ENCODE measurements at places on chromosomes 12 and 14.

GRCh38 chr14:69013943-69014782 lies 35.1 kb upstream of the ACTN1 start:
- DNase-seq: peak; percentile 6

DNA sequence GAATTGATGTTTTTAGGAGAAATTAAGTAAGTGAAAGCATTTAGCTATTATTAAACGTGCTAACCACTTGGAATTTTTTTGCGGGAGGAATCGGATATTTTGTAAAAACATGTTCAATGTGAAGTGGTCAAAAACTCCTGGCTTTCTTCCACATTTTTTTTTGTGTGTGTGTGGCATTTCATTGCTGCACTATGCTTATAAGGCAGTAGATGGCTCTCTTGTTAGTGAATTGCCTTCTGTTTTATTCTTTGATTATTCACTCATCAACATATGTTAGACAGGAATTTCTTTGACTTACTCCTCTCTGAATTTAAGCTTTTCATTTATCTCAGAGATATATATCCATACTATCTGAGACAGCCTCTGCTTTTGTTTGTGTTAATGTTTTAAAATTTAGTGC lies 71.3 kb downstream of the DERA start:
- DNase-seq: no peak

- no peak for DNase-seq
These were observed 73.0 kb downstream of the SRGAP1 start for GRCh38 chr12:63917477-63917862.

- no peak for DNase-seq
These were observed 75.6 kb upstream of the TMEM132C start for GRCh38 chr12:128191380-128191779.

GRCh38 chr12:116448165-116448739 lies 110.9 kb upstream of the MAP1LC3B2 start:
- no peak for DNase-seq

DNA sequence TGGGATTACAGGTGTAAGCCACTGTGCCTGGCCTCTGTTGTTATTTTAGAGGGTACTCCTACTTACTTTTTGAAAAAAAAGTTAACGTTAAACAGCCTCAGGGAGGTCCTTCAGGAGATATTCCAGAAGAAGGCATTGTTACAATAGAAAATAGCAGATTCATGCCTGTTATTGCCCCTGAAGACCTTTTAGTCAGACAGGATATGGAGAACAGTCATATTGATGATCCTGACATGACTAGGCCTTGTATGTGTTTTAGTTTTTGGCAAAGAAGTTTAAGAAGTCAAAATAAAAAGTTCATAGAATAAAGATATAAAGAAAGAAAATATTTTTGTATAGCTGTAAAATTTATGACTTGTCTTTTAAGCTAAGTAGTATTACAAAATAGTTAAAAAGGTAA lies 45.3 kb downstream of the WASHC3 start:
- DNase-seq: no peak

- no peak for DNase-seq
These were observed 224.2 kb upstream of the PWP1 start for GRCh38 chr12:107461222-107461975.

GRCh38 chr14:75168586-75169335 lies 7.7 kb downstream of the TMED10 start:
- DNase-seq: no peak

DNA sequence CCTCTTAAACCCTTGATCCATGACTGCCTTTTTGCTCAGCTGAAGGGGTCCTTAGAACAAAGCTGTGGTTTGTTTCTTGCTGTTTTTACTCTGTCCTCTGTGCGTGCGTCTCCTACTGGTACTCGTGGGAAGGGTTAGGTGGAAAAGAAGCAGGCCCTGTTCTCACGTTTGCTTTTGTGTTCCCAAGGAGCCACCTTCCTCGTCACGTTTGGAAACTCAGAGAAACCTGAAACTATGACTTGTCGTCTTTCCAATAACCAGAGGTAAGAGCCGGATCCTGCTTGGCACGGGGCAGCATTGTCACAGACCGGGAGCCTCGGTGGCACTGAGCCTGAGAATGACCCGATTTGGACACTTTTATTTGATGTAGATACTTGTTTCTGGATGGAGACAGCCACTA lies 13.1 kb downstream of the ZFYVE21 start:
- DNase-seq: no peak

DNA sequence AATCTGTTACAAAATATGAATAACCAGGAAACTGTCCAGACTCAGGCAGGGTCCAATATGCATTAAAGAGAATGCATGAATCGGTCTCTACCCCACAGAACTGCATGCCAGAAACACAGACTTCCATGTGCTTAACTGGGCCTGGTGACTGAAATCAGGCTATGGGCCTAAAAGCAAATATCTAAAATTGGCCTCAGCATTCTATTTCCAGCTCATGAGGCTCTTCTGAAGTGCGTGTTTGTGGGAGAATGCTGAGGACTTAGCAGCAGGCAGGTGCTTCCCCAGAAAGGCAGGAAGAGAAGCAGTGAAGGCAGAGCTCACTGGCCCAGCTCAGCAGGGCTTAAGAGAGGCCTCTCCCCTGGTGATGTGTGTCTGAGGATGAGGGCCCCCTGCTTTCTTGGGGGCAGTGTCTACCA lies 48.5 kb downstream of the ADGRD1 start:
- no peak for DNase-seq

GRCh38 chr12:92608151-92609091 lies 94.4 kb upstream of the PLEKHG7 start:
- DNase-seq: peak; percentile 48

GRCh38 chr14:105476831-105477659 lies 2.4 kb downstream of the CRIP2 start:
- DNase-seq: no peak

GRCh38 chr14:99273766-99274345 lies 1.9 kb upstream of the BCL11B start:
- peak; percentile 34 for DNase-seq

GRCh38 chr14:32618991-32619390 lies 289.9 kb downstream of the AKAP6 start:
- DNase-seq: no peak

GRCh38 chr14:33917661-33918060 lies 33.2 kb downstream of the EGLN3 start:
- no peak for DNase-seq

- DNase-seq: no peak
These were observed 100.3 kb downstream of the ESR2 start for GRCh38 chr14:64193821-64194220.

GRCh38 chr14:91202234-91202974 lies 42.1 kb downstream of the GPR68 start:
- DNase-seq: no peak

GRCh38 chr12:74685385-74685784 lies 147.8 kb downstream of the ATXN7L3B start:
- no peak for DNase-seq

GRCh38 chr12:95651681-95652080 lies 100.4 kb upstream of the USP44 start:
- DNase-seq: no peak

DNA sequence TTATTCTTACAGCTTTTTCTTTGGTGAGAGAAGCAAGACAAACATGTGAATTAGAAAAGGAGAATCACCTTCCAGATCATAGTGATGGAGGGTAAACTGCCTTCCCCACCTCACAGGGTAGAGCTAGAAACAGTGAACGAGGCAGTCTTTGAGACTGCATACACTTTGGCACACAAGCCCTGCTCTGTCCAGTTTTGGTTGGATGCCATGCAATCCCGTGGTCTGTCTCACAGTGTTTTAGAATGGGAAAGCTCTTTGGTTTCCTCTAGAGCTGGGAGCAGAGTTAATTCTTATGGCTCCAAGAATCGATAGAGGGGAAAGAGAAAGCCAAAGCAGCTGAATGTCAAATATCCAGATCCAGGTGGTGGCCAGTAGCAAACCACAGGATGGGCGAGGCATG lies 21.9 kb downstream of the TDP1 start:
- no peak for DNase-seq

DNA sequence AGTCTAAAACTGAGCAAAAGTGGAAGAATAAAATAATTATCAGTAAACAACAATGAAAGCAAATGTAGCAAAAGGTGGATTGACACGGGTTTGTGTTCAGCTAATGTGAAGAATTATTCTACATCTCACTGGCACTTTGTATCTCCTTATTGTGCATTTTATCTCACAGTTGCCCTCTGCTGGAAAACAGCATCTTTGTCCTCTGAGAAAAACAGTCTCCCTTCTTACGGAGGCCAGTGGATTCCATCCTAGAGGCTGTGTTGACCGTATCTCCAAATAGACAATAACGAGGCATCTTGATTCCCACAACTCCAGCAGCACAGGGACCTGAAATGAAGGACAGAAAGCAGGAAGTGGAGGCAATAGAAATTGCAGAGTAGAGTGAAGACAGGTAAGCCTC lies 51.3 kb upstream of the PLBD1 start:
- DNase-seq: peak; percentile 29

DNA sequence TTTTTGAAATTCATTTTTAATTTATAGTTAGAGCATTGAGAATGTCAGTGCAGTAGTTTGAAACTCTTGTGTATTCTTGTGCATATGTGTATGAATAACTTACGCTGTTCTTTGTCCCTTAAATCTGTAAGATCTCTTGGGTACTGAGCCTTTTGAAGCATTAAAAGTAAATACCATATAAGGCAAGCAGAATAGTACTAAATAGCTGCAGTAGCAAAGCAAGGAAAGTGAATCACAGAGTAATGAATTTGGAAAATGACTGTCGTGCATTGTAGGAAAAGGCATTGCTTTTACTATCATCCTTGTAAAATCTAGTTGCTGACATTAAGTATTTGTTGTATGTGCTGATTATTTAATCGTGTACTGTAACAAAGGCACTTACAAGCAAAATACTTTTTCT lies 12.1 kb downstream of the CNOT2 start:
- DNase-seq: no peak

- DNase-seq: no peak
These were observed at the start of gene STAC3 for GRCh38 chr12:57250956-57251355. Gene STAC3, minus strand, starts transcription at chr12:57251187. Its CDS starts 1,551 bp downstream, at chr12:57249636.

- no peak for DNase-seq
These were observed 353.4 kb downstream of the KCNH5 start for GRCh38 chr14:62691647-62692489.

DNA sequence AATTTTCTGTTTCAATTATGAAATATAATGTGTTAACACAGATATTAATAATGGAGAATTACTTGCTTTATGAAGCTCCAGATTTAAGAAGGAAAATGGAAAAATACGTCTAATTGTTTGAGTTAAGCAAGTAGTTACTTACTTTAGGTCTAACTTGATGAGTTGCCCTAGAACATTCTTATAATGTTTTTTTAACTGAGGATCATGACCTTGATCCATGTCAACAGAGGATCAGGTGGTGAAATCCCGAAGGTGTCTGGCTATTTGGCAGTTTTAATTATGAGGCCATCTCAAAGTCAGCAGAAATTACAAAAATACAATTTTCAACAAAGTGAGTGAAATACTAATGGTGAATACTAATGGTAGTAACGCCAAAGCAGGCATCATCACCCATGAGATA lies 57.0 kb upstream of the REP15 start:
- DNase-seq: no peak

DNA sequence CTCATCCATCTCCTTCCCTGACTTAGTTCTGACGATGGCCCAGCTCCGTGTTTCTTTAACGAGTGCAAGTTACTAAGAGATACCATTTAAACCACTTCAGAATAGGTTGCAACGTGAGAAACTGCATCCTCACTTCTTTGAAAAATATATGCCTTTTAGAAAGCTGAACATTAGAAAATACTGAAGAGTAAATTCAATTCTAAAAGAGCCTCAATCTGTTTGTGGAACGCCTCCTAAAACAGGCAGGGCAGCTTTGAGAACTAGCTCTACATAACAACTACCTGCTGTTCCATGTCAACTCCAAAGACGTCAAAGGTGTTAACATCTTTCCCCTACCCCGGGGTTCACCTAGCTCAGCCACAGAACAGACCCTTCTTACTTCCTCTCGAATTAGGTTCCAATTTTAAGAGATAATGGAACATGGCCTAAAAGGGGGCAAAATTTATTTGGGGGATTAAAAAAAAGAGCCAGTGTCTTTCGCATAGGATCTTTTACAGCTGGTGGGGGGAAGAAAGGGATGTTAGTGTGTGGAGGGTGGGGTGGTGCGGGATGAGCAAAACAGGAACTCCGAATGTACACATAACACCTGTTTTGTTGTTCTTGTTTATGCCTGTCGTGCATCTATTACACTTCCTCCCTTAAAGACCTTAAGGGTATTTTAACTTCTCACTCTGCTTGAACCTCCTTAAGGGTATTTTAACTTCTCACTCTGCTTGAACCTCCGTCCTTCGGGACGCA lies 3.3 kb downstream of the BHLHE41 start:
- no peak for DNase-seq

GRCh38 chr14:103158688-103159087 lies 35.4 kb downstream of the TNFAIP2 start:
- no peak for DNase-seq

GRCh38 chr12:7293670-7294069 lies 10.2 kb upstream of the ACSM4 start:
- no peak for DNase-seq

DNA sequence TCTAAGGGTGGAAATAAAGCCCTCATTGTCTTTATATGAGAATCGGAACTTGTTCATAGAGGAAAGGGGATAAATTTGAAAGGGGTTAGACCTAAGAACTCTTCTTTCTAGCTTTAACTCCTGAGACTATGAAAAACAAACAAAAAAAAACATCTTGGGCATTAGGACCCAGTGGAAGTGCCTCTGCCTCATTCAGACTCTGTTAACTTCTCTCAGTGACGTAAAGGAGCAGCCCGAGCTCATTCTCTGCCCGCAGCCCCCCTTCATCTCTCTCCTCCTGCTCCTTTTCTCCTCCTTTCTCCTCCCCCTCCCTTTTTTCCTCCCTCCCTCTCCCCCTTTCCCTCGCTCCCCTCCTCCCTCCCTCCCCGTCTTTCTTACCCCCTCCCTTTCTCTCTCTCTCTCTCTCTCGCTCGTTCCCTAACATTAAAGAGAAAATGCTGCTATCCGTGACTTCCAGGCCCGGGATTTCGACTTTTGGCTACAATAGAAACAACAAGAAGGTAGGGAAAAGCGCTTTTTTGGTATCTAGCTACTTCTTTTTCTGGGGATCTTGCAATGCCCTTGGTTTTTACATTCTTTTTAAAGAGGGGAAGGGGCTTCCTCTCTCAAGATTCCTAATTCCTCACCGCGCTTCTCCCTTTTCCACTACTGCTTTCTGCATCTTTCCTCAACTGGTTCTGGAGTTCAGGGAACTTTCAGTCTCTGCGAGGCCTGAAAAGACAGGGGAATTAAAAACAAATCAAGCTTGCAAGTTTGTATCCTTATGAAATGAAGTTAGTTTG lies at the start of gene RBMS2:
Gene RBMS2 (plus strand): TSS at position 231 of the 782 bp plus-strand sequence. CDS start 204 bp downstream, at position 435.
- DNase-seq: peak; percentile 62

GRCh38 chr12:109451400-109451799 lies 25.7 kb downstream of the KCTD10 start:
- no peak for DNase-seq

All from CD4-positive, alpha-beta T cell treated with Interleukin-4 for 1 hour (primary cell).